ENCODE measurements at places on chromosomes 3 and 15.

GRCh38 chr3:175392653-175393052 is 533.5 kb downstream of the NAALADL2 start:
- DNase-seq: no peak

- DNase-seq: peak; percentile 78
Measured at GRCh38 chr3:5022187-5022965, 43.1 kb downstream of the BHLHE40 start.

GRCh38 chr3:113659101-113659541 is 37.3 kb downstream of the USF3 start:
- DNase-seq: no peak

- no peak for DNase-seq
Measured at GRCh38 chr3:110542552-110543150, 529.0 kb upstream of the NECTIN3 start.

DNA sequence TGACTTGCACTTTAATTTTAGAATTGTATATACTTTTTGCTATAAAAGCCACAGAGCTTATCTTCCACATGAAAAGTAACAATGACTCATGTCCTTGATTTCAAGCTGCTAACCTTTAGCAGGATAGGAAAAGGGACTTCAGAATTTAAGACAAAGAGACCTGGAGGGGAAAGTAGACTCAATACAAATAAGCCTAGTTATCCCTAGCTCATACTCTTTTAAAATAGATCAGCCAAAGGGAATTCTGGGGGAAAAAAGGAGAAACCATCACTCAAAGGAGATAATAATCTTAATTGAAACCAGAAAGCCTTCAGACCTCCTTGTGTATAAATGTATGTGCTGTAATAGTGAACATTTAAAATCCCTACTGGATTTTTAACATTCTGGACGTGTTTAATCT is 930.3 kb downstream of the NTRK3 start:
- no peak for DNase-seq

GRCh38 chr15:29309139-29309538 is 39.5 kb upstream of the NSMCE3 start:
- DNase-seq: peak; percentile 41

DNA sequence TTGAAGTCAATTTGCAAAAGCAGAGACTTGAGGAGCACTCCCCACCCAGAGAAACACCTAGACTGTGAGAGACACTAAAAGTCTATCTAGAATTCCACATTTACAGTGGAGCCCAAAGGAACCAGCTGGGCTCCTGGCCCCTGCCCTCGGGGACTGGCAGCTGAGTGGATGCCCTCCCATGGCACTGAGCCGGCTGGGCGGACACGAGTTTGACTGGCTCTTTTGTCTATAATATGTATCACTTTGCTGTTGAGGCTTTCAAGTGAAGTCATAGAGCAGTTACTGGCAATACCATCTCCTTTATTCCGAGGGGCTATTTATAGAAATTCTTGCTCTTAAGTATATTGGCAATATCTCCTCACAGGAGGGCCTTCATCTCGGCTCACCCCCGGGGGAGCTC is 65.8 kb upstream of the TNFAIP8L3 start:
- DNase-seq: peak; percentile 1

Data from GM10248 (cell line).